Endothelial cell of umbilical vein (primary cell): ENCODE measurements at places on chromosomes 6 and 20.

DNA sequence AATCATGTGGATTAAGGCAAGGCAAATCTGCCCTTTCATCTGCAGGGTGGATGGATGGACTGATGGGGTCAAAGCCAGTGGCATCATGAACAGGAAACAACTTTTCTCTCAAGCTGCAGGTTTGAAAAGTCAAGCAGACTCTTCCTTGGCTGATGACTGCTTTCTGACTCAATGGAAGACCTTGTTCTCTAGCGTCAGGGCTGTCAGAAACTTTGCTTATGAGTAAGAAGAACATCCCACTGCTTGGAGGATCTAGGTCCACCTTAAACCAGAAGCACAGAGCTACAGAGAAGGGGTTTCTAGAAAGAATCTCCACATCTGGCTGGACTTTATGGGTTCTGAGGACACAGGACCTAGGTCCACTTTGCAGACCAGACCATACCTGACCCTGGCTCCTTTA lies 36.3 kb upstream of the CST5 start:
- no peak for DNase-seq

DNA sequence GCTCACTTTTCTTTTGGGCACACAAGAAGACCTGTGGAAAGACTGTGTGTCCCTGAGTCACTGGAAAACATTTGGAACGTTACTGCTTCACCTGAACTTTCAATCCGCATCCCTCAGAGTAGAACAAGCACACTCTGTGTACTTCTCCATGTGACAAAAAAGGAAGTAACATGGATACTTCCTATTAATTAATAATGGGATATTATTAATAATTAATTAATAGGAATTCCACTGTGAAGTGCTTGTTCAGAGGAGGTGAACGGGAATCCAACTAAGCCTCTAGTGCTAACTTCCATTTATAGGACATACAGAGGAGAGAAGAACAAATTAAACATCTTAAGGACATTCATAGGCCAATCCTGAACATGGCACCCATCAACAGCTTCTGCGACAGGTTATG lies 407.8 kb downstream of the SYNE1 start:
- DNase-seq, result no peak

- DNase-seq, result peak; percentile 49
These were observed 214.9 kb downstream of the ZFAND3 start for GRCh38 chr6:38034274-38034914.

DNA sequence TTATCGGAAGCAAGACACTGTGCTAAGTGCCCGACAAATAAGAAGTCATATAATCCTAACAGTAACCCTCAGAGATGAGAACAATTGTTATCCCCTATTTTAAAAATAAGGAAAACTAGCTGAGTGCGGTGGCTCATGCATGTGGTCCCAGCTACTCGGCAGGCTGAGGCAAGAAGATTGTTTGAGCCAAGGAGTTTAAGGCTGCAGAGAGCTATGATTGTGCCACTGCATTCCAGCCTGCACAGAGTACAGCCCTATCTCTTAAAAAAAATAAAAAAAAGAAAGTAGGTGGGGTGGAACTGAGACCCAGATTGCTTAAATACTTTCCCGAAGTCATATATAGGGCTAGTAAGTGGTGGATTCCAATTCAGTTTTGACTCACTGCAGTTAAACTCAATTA lies 84.7 kb downstream of the UST start:
- no peak for DNase-seq

DNA sequence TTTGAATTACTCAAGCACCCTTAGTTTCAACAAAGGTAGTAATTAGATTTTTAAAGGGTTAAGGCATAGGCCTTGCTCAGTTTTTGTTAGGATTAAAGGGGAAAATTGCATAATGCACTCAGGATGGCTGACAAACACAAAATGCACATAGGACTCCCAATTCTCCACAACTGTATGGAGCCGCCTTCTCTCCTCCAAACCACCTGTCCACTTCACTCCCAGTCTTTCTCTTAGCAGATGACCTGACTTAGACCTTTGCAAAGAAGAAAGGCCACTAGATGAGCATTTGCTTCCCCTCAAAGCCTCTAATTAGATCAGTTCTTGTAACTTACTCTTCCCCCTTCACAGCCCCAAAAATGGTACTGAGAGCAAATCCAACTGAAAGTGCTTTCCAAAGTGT lies 20.1 kb downstream of the NSFL1C start:
- DNase-seq, result no peak

GRCh38 chr6:16238963-16239797 lies 793 bp downstream of the GMPR start:
- peak; percentile 91 for DNase-seq

DNA sequence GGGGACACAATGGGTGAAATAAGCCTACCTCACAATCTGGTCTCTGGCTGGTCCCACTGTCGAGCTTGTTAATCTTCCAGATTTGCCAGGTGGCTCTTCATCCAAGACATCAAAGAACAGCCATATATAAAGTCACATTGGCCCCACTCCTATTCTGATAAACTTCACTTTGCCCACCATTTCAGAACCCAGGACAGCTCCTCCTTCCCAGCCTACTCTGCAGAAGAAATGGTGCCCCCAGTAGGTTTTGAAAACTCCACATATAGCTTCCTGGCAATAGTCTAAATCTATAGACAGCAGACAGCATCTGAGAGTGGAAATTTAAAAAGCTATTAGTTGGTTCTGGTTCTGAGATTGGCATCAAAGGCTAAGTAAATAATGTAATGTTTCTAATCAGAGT lies 143.1 kb upstream of the PCSK2 start:
- no peak for DNase-seq

- no peak for DNase-seq
These were observed 128.1 kb downstream of the FYN start for GRCh38 chr6:111745186-111745585.

DNA sequence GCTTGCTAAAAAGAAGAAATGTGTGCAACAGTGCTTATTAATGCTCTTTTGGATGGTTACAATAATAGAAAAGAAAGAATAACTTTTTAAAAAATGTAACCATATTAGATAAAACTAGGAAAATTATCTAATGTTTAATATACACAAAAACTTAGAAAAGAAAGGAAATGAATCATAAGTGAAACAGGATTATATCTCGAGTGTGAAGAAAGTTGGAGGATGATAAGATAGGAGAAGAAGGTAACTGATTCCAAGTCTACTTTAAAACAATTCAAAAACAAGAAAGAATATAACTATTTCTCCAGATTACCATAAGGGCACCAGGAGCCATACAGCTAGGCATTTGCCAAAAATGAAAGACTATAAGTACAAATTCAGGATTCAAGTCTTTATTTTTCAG lies 73.0 kb downstream of the PHIP start:
- peak; percentile 64 for DNase-seq

- DNase-seq, result no peak
These were observed 634.8 kb upstream of the FLRT3 start for GRCh38 chr20:14972256-14972655.

- no peak for DNase-seq
These were observed 13.2 kb downstream of the DNAJC5 start for GRCh38 chr20:63908008-63908682.

DNA sequence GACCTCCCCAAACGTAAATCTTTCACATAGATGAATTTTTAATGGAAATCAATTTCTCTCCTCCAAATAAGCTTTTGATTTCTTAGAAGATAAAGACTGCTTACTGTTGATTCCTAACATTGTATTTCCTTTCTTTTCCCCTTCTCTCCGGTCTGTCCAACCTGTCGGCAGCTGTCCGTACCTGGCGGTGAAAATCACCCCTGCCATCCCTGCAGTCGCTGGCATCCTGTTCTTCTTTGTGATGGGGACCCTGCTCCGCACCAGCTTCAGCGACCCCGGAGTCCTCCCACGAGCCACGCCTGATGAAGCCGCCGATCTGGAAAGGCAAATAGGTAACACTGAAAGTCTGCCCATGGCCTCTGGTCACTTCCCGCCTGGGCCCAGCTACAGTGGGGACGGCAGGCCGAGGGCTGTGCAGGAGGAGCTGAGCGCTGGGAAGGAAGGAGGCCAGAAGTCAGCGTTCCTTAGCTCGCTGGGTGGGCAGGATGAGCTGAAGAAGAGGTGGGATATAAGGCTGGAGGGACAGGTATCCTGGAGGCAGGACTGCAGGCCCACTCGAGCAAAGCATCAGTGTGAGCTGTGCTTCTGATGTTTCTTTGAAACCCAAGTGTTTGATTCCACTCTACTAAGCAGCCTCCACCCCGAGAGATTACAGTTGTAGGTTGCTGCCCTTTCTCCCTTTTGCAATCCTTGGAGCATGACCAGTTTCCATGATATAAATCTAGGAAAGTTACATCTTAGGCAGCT lies 161.6 kb downstream of the ZDHHC14 start:
- DNase-seq, result no peak

DNA sequence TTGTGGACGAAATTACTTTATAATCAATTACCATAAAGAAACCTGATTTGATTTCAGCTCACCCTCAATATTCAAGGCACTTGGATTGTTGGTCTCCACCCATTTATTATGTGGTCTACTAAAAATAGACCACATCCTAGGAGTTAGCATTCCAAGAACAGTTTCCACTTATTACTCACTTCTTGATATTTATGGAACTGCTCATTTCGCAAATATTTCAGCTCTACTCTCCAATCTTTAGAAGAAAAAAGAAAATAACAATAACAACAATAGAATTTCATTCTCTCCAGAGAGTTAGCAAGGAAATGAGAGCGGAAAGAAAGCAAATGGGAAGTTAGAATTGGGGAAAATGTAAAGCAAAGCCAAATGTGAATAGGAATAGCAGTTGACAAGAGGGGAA lies 26.2 kb upstream of the HDAC2 start:
- DNase-seq, result peak; percentile 58

- DNase-seq, result no peak
These were observed 299.7 kb downstream of the PLCB1 start for GRCh38 chr20:8431538-8432434.

- DNase-seq, result no peak
These were observed 244.0 kb downstream of the TMEM242 start for GRCh38 chr6:157079277-157079676.

- DNase-seq, result no peak
These were observed 1239.3 kb upstream of the GJE1 start for GRCh38 chr6:140893432-140893831.

DNA sequence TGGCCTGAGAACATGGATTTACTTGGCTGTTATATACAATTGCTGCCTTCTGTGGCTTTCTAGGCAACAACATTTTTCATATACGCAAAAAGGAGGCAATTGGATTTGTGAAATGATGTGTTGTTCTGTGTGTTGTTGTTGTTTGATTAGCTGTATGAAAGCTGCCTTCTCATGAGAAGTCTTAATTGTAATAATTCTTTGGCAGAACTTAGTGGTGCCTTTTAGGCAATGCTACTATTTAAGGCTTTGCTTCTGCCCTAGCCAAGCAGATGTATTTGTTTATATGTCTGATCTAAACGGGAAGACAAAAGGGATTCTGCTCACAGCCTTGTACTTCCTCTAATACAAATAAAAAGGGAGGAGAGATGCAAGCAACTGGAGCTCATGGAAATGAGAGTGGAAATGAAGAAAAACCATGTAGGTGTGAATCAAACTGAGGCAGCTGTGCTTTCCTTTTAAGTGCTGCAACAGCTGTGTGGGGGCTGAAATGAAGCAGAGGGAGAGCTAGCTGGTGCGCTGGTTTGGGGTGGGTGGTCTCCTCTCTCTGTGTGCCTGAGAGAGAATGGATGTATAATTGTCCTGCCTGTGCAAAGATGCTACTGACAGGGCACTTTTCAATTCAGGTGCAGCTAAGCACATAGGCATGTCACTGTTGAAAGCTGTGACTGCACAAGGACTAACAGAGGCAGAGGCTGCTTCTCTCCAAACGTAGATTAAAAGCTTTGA lies 386.9 kb upstream of the MAN1A1 start:
- no peak for DNase-seq

DNA sequence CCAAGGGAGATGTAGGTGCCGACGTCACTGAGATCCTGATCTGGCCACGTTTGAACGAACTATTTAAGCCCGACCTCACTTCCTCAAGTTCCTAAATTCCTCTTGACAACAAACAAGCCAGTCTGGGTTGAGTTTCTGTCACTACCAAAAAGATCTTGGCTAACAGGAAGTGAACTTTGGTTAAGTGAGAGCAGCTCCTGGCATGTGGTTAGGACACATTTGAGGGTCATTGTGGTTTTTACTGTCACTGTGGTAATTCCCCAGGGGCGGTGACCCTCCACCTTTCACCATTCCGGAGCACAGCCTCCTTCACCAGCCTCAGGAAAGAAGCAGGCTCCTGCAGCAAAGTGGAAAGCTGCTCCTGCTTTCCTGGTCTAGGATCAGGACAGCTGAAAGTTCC lies 43.1 kb upstream of the ZNF831 start:
- no peak for DNase-seq

DNA sequence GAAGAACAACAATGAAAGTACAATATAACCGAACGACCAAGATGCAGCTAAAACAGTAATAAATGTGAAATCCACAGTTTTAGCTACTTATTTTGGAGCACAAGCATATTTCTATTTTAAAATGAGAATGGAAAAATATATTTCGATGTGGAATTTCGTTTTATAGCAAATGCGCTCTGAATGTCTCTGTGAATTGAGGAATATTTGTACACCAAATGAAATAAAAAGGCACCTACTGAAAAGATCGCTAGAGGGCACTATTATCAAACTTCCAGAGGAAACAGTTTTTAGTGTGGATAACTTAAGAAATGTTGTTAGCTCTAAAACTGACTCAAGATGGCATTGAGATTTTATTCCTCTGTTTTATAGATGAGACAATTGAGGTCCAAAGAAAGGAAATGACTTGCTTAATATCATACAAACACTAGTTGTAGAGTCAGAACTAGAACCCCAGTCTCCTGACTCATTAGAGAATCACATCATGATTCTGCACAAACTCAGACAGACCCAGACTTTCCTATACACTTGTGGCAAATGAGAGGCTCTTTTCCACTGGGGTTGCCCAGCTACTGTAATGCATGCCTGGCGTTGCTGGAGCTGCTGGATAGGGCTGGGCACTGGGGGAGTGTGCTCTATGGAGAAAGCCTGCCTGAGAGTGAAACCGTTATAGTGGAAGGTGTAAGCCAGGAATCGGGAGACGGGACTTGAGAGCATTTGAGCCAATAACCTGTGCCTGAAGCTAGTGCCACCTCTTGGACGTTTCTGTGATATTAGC lies 51.9 kb downstream of the GCLC start:
- peak; percentile 74 for DNase-seq

DNA sequence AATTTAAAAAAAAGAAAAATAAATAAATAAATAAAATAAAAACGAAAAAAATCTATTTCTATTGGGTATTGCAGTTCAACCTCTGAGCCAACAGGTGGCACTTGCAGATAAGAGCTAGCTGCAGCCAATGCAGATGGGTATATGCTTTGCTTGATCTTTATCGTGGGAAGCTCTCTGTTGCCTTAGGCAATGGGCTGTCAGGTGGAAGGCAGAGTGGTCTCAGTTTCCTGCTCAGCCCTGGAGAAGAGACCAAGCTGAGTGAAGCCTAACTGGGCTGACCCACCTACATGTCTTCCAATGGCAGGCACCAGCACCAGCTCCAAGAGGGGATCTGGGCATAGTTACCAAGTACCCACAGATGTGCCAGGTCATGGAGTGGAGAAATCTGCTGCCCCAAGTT lies 95.0 kb downstream of the AK9 start:
- DNase-seq, result peak; percentile 50

- no peak for DNase-seq
These were observed 16.4 kb upstream of the POLR1H start for GRCh38 chr6:30044630-30045029.

GRCh38 chr6:43338243-43338642 lies 29.6 kb upstream of the CRIP3 start:
- DNase-seq, result no peak

GRCh38 chr6:1709234-1709641 lies 99.5 kb downstream of the FOXC1 start:
- DNase-seq, result no peak

- no peak for DNase-seq
These were observed 103.9 kb upstream of the AFDN start for GRCh38 chr6:167722634-167723309.
